Thoracic aorta (tissue), 2 donors: ENCODE measurements at places on chromosomes 4 and X. TPM values are rescaled to one million over a fixed set of nuclear protein-coding genes. Genes with fewer than 3 reads are reported as not detected.

DNA sequence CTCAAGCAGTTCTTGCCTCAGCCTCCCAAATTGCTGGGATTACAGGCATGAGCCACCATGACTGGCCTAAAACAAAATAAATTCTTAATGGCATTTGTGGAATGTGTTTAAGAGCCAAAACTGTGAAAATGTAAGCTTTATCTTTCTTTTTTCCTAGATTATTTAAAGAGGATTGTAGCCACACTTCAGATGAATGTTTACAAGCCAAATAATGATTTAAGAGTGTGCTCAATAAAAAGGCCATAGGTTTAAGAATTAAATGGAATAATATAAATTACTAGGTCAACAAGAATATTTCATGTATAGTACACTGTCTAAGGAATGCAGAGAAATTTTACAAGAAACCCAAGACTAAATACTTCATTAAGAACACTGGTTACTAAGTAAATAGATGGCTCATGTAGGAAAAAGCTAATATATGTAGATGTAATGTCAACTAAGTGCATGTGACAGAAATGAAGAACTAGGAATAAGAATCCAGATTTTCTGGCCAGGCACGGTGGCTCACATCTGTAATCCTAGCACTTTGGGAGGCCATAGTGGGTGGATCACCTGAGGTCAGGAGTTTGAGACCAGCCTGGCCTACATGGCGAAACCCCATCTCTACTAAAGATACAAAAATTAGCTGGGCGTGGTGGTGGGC, 21.3 kb upstream of the UGDH start:
- H3K27ac ChIP-seq: peak overlapping the region; percentile 40
- DNase-seq: no peak
- no peaks in the 10 kb centered on the region for H3K4me1 ChIP-seq
- H3K36me3 ChIP-seq: no peaks in the 10 kb centered on the region

DNA sequence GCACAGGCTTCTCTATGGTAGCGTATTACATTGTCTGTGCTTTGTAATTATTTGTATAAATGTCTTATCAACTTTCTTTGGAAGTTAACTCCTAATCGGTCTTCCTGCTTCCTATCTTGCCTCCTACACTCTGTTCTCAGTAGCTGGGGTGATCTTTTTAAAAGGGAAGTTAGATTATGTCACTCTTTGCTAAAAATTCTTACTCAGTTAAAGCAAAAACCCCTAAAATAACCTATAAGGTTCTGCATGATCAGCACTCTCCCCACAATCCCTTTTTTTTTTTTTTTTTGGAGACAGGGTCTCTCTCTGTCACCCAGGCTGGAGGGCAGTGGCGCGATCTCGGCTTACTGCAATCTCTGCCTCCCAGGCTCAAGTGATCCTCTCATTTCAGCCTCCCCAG, 2.6 kb upstream of the PRPS1 start:
- no peak for DNase-seq
- no peaks in the 10 kb centered on the region for H3K36me3 ChIP-seq
- no peak overlapping the region for H3K27ac ChIP-seq
- H3K27me3 ChIP-seq: no peaks in the 10 kb centered on the region

GRCh38 chr4:2261853-2262144, at the start of gene MXD4:
TSS of gene MXD4 (minus strand) at chr4:2262109. CDS start at chr4:2261980, 129 bp downstream.
- no peaks in the 10 kb centered on the region for H3K36me3 ChIP-seq
- H3K4me1 ChIP-seq: peaks cover 31% of the 10 kb centered on the region
- DNase-seq: no peak
- H3K27me3 ChIP-seq: no peaks in the 10 kb centered on the region

DNA sequence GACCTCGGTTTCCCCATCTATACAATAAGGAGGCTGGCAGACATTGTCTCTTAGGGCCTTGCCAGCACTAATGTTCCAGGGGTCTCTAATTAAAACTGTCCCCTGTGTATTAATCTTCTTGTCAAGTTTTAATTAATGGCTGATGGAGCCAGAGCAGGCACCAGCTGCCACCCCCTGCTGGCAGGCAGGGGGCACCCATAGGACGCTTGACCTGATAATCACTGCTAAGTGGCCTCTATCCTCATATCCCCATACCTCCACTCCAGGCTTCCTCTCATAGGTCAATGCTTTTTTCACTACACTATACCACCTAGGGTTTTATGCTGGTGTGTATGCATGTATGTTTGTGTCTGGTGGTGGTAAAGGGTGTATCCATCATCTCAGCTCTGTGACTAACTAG, 89.4 kb downstream of the EFNB1 start:
- H3K4me1 ChIP-seq: no peaks in the 10 kb centered on the region
- no peak overlapping the region for H3K27ac ChIP-seq
- no peak for DNase-seq

DNA sequence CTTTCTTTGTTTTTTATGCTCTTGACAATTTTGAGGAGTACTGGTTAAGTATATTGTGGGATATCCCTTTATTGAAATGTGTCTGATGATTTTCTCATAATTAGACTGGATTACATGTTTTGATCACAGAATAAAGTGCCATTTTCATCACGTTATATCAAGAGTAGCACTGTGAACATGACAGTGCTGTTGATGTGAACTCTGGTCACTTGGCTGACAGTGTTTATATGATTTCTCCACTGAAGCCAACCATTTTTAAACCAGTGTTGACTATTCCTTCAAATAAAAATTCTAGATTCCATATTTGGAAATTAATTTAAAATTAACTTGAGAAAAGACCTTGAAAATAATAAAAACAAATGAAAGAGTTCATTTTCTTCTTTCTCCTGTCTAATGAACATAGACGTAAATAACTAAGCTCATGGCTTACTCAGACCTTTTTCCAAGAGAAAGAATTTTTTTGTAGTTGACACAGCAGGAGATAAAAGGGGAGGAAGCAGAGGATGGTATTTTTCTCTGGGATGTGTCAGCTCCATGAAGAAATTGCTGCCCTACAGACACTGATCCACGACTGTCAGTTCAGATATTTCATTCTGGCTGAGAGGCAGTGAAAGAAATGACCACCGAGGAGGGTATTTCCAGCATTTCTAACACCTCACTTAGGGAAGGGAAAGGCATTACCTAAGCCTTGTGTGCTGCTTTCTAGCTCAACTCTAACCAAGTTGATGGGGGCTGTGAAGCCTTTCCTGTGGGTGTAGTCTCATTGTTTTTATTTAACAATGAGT, 150.9 kb upstream of the ANK2 start:
- no peak overlapping the region for H3K27ac ChIP-seq
- H3K4me1 ChIP-seq: peaks cover 17% of the 10 kb centered on the region
- DNase-seq: no peak

Gene TKTL1
- 0.42 TPM for total RNA-seq

Gene C1QTNF7
- 24.0 TPM for total RNA-seq

Gene PRSS12
- total RNA-seq: 0.27 TPM

Gene RHOXF2B
- not detected for total RNA-seq

Gene NUP54
- total RNA-seq: 17.9 TPM
